Muscle of leg (tissue), 16 donors: ENCODE measurements at places on chromosomes 1 and 21.

DNA sequence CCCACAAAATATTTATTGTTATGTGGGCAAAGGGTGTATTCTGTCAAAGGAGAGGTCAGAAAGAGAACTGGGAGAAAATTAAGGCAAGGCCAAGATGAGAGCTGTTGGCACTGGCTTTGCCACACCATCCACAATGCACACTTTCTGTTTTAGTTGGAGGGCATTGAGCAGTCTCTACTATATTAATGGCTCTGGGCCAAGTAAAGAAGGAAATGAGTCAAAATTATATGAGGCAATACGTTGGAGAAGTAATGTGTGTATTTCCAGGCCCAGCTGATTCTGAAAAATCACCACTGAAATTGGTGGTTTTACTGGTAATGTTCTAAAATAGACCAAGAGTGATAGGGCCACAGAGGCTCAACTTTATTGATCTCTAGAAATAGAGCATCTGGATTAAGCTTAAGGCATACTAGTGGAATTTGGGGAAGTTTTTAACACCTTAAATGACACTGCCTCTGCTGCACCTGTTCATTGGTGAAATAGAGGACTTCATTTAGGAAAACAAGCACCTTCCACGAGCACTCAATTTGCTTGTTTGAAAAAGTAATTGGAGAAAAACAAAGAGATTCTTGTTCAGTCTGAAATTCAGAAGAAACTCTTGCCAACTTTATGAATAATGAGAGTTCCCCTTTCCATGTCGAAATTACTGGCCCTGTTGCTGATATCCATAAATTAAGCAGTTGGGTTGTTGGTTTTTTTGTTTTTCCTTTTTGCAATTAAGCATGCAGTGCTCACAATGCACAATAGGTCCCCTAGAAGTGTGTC is 424.9 kb downstream of the ADGRL2 start:
- peak; percentile 64 for DNase-seq

DNA sequence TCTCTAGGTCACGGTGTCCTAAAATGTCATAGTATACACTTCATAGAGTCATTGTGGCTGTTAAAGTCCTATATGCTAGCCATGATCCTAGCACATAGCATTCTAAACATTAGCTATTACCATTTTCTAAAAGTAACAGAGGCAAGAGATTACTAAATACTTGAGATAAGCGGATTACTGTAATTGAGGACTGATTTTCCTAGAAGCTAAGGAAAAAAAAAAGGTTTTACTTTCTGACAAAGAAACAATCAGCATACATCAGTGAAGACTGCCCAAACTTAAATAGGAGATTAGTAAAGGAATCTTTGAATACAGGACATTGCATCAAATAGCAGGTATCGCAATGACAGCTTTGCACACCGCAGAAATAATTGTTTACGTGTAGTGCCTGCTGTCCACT is 91.3 kb upstream of the HNRNPU start:
- DNase-seq = no peak

GRCh38 chr1:226945106-226945857 is 5.2 kb downstream of the COQ8A start:
- DNase-seq = peak; percentile 45

GRCh38 chr1:5223206-5223605 is 568.8 kb downstream of the AJAP1 start:
- no peak for DNase-seq

GRCh38 chr1:96596226-96596922 is 125.2 kb upstream of the PTBP2 start:
- DNase-seq = peak; percentile 83

DNA sequence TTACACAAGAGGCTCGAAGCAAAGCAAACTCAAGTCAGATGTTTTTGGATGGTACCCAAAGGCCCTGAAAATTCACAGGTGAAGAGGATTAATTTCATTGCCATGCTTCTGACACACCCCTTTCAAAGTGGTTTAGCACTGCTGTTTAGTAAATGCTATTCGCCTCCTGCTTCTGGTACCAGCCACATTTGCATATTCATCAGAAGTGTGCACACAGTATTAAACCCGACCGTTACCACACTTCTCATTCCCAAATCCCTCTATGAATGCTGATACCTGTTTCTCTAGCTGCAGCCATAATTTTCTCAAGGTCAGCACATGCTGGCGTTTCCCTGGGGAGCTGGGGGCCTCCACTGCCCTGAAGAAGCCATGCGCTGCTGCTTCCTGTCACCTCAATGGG is 179.8 kb upstream of the DAB1 start:
- no peak for DNase-seq

DNA sequence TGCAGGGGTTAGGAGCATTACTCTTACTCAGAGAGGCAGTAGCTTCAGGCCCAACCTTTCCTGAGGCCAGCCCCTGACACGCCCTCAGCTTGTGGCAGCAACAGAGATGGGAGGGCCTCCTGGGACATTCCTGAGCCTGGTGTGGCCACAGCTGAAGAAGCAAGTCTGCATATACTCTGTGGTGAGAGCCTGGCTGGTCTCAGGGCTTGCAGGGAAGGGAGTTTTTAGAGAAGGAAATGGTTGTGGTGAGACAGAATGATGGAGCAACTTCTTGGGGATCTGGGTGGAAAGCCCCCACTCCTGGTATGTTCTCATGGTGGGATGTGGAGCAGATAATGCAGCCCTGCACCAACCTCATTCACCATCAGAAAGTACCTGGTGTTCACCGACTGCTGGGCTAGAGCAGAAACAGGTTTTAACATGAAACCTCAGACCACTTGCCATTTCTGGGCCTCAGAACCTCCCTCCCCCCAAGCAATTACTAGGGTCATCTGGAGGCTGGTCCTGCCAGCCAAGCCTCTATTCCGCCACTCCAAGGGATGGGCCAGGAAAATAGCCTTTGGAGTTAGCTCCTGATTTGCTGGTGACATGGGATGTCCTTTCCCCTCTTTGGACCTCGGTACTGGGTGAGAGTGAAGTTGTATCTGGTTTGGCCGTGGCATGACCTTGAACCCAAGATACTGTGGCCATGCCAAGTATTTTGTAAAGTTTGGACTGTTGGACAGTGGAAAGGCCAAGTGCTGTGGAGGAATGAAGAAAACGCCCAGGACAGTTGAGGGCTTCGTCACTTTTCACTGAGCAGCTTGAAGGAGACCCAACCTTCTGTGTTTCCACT is 28.1 kb upstream of the RNF19B start:
- peak; percentile 76 for DNase-seq

DNA sequence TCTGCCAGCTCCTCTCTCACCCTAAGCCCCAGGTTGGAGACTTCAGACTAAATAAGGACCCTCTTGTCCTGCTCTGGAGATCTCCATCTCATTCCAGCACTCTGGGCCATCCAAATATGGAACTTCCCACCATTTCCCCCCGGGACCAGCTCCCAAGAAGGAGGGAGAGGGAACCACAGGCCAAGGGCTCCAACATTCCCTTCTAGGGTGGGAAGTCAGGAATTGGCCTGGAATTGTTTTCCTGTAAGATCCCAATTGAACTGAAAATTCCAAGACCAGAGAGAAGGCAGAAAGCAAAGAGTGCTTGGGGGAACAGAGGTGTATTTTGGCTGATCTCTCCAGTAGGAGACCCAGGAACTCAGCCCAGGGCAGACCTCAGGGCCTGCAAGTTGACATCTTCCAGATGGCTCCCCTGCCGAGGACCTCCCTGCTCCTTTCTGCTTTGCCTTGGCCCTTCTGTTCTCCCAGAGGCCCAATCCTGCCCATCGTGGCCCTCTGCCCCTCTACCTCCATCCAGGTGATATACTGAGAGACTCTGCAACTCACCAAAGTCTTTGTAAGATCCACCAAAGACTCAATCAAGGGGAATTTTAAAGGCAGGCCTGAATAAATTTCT is 14.9 kb downstream of the CSRP1 start:
- DNase-seq = peak; percentile 30

DNA sequence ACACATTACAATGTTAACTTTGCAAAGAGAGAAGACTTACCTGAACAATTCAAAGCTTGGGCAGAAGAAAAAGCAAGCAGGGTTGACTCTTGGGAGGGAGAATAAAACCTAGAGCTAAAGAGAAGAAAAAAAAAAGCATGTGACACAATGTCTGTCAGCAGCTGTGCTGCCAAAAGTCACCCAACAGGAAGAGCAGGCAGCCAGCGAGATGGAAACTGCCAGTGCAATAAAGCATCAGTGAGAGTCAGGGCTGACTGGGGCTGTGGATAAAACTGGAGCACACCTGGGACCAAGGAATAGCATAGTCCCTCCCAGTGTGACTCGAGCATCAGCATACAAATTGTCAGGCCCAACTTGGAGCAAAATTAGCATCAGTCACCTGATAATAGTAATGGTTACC is 65.0 kb upstream of the SLC22A15 start:
- no peak for DNase-seq

GRCh38 chr1:47529520-47530098 is 91.8 kb downstream of the FOXD2 start:
- DNase-seq = no peak
